ENCODE measurements at places on chromosomes 12 and 14.

- DNase-seq = peak; percentile 65
These were observed 47.8 kb downstream of the HECTD1 start for GRCh38 chr14:31159682-31160296.

- DNase-seq = peak; percentile 97
These were observed 68.3 kb downstream of the DERA start for GRCh38 chr12:15979096-15980092.

DNA sequence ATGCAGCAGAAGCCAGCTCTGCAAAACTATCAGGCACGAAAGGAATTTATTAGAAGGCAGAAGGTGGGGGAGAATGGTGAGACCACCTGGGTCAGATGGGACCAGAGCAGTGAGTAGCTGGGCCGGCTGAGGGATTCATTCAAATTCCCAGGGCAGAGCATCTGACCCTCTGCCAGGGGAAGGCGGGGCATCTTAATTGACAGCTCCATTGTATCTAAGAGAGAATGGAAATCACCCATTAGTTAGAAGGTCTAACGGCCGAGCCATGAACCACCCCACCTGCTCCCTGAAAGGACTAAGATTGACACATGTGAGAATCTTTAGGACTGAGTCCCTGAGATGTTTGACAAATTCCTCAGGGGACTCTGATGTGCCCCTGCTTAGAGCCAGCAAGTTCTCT, 83.7 kb downstream of the PHETA1 start:
- no peak for DNase-seq

- no peak for DNase-seq
These were observed 20.8 kb upstream of the AMN start for GRCh38 chr14:102901633-102902032.

GRCh38 chr14:58876608-58877007, 238.8 kb downstream of the DACT1 start:
- DNase-seq = no peak

DNA sequence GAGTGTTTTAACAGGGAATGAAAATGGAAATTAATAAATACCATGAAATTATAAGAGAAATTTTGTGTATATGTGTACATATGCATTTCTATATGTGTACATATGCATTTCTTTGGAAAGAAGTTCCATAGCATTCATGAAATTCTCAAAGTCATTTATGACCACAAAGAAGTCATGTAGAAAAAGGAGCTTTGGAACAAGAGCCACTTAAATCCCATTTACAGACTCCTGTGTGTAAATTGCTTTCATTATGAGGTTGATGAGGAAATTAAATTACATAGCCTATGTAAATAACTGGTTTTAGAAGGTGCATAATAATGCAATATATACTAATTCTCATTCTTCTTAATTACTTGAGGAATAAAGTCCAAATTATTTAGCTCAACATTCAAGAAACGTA, 450.5 kb upstream of the SYT1 start:
- no peak for DNase-seq

- DNase-seq = no peak
These were observed 102.1 kb downstream of the TMEM117 start for GRCh38 chr12:43937947-43938346.

DNA sequence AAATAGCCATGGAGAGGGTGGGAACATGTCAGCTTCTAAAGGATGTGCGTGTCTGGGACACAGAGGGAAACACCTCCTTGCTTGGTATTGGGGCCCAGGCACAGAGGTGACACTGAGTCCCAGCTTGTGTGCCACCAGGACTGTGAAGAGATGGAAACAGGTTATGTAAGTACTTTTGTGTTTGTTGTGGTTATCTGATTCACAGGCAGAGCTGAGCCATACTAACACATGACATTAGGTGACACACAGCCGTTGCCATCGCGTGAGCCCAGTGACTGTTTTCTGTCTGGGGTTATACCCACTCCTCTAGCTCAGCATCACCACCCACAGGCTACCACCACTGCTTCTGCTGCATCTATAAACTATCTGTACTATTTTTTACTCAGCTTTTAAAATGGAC, 12.1 kb upstream of the FLVCR2 start:
- no peak for DNase-seq

GRCh38 chr12:6620137-6620884, 13.1 kb upstream of the CHD4 start:
- no peak for DNase-seq

- DNase-seq = no peak
These were observed 6.8 kb upstream of the RASAL1 start for GRCh38 chr12:113142173-113142885.

GRCh38 chr12:43318021-43318420, 234.0 kb downstream of the ADAMTS20 start:
- DNase-seq = no peak

GRCh38 chr12:25404955-25405354, 148.1 kb downstream of the LMNTD1 start:
- no peak for DNase-seq

GRCh38 chr12:132472386-132472785, 17.6 kb upstream of the FBRSL1 start:
- no peak for DNase-seq

DNA sequence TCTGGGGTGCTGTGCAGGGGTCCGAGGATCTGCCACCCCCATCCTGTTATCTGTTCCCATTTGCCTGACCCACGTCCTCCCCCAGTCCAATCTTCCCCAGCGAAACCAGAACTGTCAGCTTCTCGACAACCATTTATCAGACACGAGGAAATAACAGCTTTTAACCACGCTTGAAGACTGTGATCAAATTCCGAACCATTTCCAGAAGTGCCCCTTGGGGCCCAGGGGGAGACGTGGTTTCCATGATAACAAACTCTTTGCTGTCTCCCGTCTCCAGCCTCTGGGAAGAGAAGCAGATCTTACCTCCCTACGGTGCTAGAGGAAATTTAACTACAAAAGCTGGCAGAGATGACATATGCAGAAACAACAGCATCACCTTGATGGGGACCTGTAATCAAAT, 35.1 kb upstream of the SRRM4 start:
- DNase-seq = no peak

DNA sequence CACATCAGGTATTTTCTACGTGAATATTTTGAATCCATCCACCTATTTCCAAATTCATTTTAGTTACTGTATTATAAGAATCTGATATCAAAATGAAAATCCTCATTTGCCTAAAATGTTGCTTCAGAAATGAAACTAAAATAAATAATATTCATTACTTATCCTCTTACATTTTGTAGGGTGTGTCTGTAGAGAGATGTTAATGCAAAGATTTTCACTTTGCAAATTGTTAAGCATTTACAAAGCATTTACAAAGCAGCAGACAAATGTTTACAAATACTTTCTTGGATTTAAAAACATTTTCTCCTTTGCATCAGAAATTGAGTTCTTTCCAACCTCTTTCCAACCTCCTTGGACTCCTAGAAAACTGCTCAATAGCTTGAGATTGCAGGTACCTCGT, 360.0 kb upstream of the DCN start:
- no peak for DNase-seq

DNA sequence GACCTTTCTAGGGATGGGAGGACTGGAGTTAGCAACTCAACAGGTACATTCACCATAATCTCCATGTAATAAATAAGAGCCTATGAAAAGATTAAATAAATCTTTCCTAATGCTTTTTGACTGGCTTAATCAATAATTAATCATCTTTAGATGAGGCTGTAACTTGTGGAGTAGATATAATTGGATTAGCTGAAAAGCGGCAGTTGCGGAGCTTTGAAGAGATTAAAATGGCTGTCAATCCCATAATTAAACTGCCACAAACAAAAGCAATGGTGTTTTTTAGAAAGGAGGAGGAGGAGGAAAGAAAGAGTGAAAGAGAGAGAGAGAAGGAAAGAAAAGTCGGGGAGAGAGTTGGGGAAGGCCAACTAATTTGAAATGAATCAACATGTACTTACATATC, 70.7 kb upstream of the TMEM263 start:
- no peak for DNase-seq

GRCh38 chr12:108884116-108885012, 4.5 kb downstream of the DAO start:
- DNase-seq = no peak

DNA sequence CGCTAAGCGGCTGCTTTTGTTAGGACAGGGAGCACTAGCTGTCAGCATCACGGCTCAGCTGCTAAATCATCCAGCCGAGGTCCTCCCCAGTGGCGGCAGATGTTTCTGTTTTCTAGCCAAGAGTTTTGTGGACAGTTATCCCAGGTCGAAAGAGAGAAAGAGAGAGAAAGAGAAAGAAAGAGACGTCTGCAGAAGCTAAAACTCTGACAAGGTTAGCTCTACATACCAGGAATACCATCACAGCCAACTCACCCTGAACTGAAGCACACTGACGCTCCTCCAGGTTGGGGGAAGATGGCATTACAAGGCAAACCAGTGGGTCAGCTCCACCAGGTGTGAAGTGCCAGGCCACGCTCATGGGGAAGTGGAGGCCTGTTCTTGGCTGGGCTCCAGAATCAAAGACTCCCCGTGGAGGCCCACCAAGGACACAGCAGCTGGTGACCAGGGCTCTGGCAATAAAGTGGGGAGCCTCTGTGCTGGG, 64.9 kb upstream of the DICER1 start:
- DNase-seq = peak; percentile 14

DNA sequence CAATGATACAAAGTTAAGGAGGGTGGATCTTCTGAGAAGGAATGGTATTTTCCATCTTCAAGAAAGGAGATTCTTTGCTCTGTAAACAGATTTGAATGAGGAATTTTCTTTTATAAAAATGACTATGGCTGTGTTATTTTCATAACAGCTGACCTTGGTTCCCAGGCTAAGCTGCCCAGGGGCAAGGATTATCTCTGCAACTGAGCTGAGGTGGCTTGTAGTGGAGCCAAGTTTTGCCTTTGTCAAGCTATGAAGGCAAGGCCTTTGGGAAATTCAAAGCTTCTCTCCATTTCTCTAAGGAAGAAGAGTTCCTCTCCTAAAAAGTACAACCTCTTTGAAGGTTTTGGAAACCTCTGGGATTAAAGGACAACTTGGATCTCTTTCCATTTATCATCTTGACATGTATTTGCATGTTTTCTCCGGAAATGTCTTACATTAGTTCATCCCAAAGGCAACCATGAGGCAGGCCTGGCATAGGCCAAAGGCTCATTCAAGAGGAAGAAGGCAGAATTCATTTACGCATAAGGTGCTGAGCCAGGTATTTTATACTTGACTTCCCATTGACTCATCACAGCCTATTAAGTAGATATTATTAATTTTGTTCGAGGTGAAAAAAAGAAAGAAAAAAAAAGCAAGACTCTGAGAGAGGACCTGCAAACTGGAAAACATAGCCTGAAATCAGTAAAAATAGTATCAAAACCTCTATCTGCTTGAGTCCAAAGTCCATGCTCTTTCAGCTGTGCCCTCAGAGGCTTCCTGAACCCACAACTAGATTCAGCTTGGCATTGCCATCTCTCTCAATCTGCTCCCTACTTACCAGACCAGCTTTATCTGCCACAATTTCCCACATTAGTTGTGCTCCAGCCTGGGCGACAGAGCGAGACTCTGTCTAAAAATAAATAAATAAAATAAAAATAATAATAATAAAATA, 24.0 kb upstream of the CKAP4 start:
- no peak for DNase-seq

- DNase-seq = no peak
These were observed 51.4 kb downstream of the WASHC3 start for GRCh38 chr12:102010265-102010994.

- DNase-seq = no peak
These were observed 56.9 kb downstream of the PARP11 start for GRCh38 chr12:3816266-3816665.

DNA sequence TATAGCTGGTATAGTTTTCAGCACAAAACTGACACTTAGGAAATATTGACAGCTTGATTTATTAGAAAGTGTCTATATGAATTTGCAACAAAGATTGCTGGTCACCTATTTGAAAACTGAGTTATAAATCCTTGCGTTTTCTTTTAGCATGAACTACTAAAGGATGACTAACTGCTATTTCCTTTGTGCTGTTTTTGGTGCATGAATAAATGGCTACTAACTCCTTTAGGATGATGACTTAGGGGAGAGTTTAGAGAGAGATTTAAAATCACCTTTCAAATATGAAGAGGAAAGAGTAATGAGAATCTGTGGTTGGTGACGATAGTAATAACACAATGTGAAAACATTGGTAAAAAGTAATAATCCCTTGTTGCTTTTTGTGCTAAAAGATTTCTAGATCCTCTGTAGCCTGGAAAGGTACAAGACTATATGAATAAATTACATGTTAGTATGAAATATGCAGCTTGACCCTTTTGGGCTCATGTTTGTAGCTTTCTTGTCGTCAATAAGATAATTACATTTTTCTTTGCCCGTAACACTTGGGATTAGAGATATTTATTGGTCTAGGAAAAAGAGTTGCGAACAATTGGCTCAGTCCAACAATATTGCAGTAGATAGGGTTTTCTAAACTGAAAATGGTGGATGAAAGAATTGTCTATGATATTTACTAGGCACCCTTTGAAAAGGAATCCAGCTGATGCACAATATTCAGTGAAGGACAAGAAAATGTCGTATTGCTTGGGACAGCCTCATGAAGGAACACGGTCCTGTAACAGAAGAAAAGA, 453.0 kb downstream of the ADAMTS20 start:
- DNase-seq = peak; percentile 54

GRCh38 chr14:19920021-19920657, at the start of gene OR4K5:
TSS of gene OR4K5 (plus strand) at chr14:19920607. CDS start at chr14:19920607, 0 bp downstream.
- no peak for DNase-seq

GRCh38 chr12:117875744-117876435, 92.9 kb downstream of the KSR2 start:
- DNase-seq = peak; percentile 53

- DNase-seq = no peak
These were observed 53.5 kb downstream of the NOC4L start for GRCh38 chr12:132197581-132198354.

GRCh38 chr12:131430158-131430742, 280.6 kb upstream of the SFSWAP start:
- DNase-seq = no peak

- DNase-seq = peak; percentile 81
These were observed 112.0 kb downstream of the TSPAN8 start for GRCh38 chr12:71045781-71046180.

DNA sequence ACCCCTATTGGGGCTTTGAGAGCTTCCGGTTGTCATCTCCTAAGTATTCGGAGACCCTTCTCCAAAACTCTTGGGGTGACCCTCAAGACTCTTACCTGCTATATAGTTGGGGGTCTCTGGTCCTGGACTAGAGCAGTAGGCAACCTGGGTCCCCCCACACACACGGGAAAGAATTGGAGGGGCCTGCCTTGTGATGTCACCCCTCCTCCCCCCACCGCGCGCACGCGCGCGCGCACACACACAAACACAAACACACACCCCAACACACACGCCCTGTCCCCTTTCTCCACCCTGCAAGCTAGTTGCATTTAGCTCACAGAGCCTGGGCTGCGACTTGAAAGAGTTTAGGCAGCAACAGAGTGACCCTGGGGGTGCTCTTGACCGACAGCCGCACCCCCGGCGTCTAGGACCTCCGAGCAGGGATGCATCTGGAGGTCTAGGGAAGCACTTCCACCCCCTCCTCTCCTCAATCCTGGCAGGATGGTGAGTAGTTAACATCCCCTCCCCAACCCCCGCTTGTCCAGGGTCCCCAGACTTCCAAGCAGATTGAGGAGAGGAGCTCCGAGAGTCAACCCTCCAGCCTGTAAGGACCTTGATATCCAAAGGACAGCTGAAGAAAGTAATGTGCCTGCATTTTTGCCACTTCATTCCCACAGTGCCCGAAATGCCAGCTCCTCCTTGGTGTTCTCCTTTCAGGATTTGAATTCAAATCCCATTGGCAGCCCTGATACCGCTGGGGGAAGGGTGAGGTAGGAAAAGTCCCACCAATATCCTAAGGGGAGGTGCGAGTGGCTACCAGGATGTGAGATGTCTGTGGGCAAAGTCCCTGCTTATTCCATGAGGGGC, 1.4 kb upstream of the DNAJC14 start:
- peak; percentile 66 for DNase-seq

All from fibroblast of lung (primary cell).